ENCODE measurements at places on chromosomes 12 and 14. TPM values are rescaled to one million over a fixed set of nuclear protein-coding genes. Genes with fewer than 3 reads are reported as not detected.
A peak's percentile ranks its signal among the peaks of the same experiment; 100 is the strongest.

- DNase-seq = peak; percentile 31
Observed at GRCh38 chr12:11171969-11172675, 1.1 kb downstream of the SMIM10L1 start.

- DNase-seq = no peak
Observed at GRCh38 chr12:80156306-80156705, 57.0 kb downstream of the OTOGL start.

DNA sequence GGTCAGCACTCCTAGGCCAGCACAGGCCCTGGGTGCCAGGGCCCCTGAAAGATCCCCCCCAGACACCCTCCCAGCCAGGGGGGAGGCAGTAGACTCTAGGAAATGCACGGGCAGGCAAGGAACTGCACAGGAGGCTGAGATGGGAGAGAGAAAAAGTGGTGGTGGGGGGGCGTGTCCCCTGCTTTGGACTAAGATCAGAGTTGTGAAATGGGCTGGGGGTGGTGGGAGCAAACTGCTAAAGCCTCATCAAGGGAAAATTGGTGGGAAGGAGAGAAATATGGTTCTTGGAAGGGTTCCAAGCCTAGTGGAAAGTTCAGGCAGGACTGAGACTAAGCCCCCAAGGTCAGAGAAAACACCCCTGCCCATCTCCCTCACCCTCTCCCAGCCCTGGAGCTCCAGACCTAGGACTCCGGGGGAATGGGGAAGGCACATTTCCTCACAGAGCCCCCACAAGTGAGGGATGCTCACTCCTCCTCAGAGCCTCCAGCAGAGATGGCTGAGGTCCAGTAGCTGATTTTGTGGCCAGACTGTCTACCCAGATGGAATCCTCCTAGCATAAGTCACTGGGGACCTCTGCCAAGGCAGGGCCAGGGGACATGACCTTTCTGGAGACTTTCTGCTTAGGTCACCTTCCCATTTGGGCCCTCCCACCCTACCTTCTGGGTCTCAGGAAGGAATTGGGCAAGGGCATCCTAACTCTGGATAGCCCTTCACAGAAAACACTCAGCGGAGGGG lies 29.8 kb downstream of the FIGNL2 start:
- no peak for DNase-seq

- DNase-seq = no peak
Observed at GRCh38 chr12:116662612-116663144, 75.2 kb downstream of the SPRING1 start.

- no peak for DNase-seq
Observed at GRCh38 chr12:29455087-29455486, 42.4 kb downstream of the OVCH1 start.

GRCh38 chr12:115259968-115260747 lies 576.2 kb upstream of the TBX3 start:
- no peak for DNase-seq

- DNase-seq = no peak
Observed at GRCh38 chr14:93081876-93082570, 33.7 kb downstream of the ITPK1 start.

DNA sequence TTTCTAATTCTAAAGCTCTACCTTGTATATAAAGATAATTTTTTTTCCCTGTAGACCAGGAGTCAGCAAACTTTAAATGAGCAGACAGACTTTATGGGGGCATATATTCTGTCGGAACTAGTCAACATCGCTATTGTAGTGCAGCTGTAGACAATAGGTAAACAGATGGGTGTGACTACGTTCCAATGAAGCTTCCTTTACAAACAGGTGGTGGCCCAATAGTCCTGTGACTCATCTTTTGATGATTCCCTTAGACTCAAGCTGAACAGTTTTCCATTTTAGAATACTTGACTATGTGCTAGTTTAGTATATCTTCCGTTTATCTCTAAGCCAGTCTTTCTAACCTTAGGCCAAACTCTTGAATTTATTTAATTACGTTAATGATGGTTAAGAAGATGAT lies 16.3 kb downstream of the MUCL1 start:
- no peak for DNase-seq

DNA sequence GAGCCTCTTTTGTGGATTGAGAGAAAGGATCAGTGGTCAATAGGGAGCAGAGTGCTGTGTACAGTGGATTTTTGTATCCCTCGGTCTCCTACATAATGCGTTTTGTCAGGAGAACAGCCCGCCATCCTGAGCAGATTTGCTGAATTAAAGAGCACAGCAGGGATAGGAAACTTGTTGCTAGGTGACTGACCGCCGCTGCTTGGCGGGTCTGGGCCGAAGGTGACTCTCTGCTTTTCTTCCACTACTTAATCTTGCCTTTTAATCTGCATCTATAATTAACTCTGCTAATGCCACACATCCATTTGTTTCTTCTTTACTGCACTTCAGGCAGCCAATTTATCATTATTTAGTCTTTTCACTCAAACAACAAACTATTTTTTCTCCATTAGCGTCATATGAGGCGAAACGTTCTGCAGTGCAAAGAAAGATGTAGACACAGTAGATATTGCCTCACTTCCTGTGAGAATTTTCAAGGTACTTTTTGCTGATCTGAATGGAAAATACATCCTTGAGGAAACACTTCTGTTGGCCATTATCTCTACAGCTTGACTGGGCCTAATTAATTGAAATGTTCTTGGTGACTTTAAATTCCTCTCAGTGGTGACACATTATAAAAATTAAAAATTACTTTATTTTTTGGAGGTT lies 108.0 kb downstream of the PPM1A start:
- no peak for DNase-seq

- no peak for DNase-seq
Observed at GRCh38 chr12:30197392-30198057, 413.8 kb upstream of the TMTC1 start.

DNA sequence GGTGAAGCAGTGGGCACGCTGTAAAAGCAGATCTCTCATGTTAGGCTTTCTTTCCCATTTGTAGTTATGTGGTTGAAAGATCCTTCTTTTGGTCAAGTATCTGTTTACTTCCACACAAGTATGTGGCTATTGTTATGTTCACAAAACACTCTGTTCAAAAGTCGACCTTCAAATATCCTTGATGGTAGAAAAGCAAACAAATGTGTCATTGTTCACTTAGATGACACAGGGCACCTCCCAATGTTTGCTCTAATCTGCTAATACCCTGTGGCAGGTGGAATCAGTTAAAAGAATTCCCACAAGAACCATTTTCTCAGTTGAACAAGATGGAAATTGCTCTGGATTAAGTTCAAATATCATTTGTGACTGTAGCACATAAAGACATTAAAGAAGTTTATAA lies 43.6 kb upstream of the NAA30 start:
- no peak for DNase-seq

DNA sequence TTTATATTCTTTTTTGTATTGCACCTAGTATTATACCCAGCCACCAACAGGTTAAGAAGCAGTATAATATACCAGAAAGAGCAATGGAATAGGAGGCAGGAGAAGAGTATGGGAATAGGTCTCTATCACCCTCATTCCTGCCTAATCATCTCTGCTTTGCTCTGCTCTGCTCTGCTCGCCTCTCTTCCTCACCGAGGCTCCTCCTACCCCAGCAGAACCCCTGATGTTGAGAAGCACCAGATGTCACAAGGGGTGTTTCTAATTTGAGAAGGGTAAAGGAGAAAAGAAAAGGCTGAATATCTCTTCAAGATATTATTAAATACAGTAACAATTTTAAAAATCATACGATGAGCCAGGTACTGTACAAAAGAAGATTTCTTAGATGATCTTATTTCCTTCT lies 89.0 kb downstream of the STON2 start:
- DNase-seq = no peak

GRCh38 chr14:95527387-95528002 lies 7.4 kb upstream of the GLRX5 start:
- peak; percentile 77 for DNase-seq

- no peak for DNase-seq
Observed at GRCh38 chr14:27613102-27613501, 1015.3 kb upstream of the NOVA1 start.

GRCh38 chr12:27052176-27052575 lies 29.8 kb downstream of the MED21 start:
- no peak for DNase-seq

DNA sequence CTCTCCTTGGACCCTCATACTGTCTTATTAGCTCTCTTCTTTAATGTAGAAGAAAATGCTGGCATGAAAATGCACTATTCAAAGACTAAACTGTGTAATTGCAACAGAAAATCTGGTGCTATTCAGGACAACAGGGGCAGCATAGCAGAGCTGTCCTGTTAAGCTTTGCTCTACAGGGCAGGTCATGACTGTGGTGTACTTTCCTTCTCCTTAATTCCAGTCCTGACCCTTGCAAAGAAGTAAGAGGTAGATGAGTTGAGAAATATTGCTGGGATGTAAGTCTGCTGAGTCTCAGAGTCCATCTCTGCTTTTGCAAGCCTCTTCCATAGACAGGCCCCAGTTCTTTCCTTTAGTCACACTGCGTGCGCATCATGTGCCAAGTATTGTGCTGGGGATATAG lies 52.6 kb upstream of the STK38L start:
- no peak for DNase-seq

Gene CD69
- total RNA-seq = 0.39 TPM

Gene DAO
- not detected for total RNA-seq

Gene LYZ
- total RNA-seq = not detected

Gene ADAMTS20
- not detected for total RNA-seq

Gene TEAD4
- 20.8 TPM for total RNA-seq

Gene HAL
- 0.25 TPM for total RNA-seq

Gene FGF23
- total RNA-seq = under 0.01 TPM
